Suprapubic skin (tissue), 4 donors: ENCODE measurements at places on chromosomes 3 and 15. TPM values are rescaled to one million over a fixed set of nuclear protein-coding genes. Genes with fewer than 3 reads are reported as not detected.

The SLC38A3 gene
- total RNA-seq = 0.48 TPM

The NMD3 gene
- 34.0 TPM for total RNA-seq

The PRICKLE2 gene
- total RNA-seq = 10.6 TPM

The DMXL2 gene
- total RNA-seq = 32.9 TPM

The TRPM1 gene
- 13.4 TPM for total RNA-seq

The ANKRD34C gene
- total RNA-seq = not detected

The GPR160 gene
- total RNA-seq = 2.8 TPM

The RARB gene
- total RNA-seq = 1.4 TPM

The ITIH4 gene
- 5.6 TPM for total RNA-seq

The GHSR gene
- not detected for total RNA-seq

The DAZL gene
- total RNA-seq = not detected
